ENCODE measurements at places on chromosomes 4 and X.

- DNase-seq, result peak; percentile 70
Observed at GRCh38 chrX:148500423-148501385, at the start of gene AFF2. Gene AFF2 (plus strand): TSS chrX:148500617. CDS start chrX:148501098, 481 bp downstream.

DNA sequence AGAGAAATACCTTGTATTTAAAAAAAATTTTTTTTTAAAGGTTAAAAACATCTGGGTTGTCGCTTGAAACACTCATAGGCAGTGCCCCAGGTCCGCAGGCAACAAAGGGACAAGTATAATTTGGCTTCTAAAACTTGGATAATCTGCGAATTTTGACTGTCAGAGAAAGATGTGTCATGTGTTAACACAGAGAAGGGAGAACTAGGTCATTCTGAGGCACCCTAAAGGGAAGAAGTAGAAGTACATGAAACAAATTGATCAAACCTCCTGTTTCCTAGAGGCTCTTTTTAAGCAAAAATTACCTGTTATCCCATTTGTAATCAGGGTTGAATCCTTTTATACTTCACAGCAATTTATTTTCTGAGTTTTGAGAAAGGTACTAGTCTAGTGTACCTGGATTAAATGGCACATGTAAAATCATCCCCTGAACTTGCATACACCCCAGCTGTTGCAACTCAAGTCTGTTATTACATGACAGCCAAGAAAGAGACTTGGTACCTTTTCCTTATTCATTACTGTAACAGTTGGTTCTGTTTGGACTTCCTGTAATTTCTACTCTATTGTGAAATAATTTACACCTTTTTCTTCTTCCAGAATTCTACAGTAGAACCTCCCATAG, 1.7 kb downstream of the SRD5A3 start:
- DNase-seq, result no peak

DNA sequence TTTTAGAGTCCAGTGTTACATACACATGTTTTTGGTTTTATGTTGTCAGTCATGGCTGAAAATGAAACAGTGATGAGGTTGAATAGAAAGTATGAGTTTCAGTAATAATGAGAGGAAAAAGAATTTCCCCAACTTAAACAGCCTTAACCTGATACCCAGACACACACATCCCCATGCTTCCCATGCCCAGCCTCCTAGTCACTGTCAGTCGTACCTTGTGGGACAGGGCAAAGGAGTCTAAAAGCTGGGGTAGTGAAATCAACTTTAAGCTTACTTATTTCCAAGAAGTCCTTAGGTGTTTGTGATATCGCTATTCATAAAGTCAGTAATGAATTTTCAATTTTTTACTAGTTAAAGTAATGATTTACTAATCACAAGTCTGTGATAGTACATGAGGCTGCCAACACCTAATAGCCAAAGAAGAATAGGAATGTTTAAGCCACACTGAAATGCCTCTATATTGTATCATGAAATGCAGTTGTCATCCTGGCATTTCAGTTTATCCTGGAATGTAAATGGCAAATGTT, 24.3 kb upstream of the GPR34 start:
- DNase-seq, result no peak

- peak; percentile 65 for DNase-seq
Observed at GRCh38 chr4:40980318-40980883, 230.6 kb downstream of the NSUN7 start.

GRCh38 chr4:111494471-111494870, 650.8 kb upstream of the FAM241A start:
- DNase-seq, result no peak

GRCh38 chr4:91837608-91838029, 466.1 kb upstream of the GRID2 start:
- no peak for DNase-seq

DNA sequence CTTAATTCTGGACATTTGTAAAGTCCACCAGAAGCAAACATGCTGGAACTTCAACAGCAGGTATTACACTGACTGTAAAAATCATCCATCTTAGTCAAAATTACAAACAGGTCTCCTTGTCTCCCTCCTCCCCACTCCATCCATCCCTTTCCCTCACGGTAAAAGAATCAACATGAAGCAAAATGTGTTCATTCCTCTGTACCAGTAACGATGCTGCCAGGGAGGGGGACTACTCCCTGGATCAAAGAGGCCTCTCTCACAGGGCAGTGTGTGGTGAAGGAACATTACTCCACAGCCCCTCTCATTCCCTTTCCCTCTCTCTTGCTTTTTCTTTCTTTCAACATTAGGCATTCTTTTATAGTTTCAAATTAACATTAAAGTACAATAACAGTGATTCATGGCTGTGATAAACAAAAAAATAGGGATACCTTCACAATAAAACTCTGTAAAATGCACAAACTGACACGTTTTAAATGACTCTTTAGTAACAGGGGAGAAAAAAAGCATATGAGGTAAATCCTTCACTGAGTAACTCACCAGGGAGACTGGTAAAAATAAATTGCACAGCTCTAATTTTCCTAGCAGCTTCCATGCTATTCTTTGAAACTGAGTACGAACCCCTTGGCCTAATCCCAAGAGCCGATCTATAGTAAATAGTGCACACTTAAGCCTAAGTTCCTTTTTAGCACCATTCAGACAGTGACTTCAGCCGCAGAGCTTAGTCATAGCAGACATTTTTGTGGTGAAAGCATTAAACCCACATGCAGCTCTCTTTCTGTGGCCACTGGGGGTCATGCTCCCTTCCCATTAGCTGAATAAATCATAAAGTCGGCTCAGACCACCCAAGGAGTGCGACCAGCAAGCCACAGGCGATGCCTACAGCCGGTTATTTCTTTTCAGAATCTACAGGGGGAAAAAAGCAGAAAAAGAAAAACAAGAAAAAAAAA, 215.6 kb upstream of the GYPA start:
- peak; percentile 31 for DNase-seq

- no peak for DNase-seq
Observed at GRCh38 chr4:1376391-1376840, 29.4 kb downstream of the UVSSA start.

- no peak for DNase-seq
Observed at GRCh38 chr4:22932326-22932725, 239.6 kb downstream of the GBA3 start.

GRCh38 chr4:184778325-184778724, 44.4 kb upstream of the CENPU start:
- no peak for DNase-seq

GRCh38 chr4:186249785-186250754, 15.9 kb upstream of the F11 start:
- no peak for DNase-seq

DNA sequence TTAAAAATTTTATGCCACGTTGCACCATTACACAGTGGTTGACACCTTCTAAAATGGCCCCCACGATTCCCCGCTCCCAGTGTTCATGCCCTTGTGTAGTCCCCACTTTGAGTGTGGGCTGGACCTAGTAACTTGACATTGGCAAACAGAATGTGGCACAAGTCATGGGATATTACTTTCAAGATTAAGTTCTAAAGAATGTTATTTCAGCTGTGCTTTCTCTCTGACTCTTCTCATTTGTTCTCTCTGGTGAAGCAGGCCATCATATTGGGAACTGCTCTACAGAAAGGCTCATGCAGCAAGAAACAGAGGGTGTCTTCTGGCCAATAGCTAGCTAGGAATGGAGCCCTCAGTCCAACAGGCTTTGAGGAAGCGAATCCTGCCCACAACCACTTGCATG, 67.1 kb downstream of the ATXN3L start:
- DNase-seq, result no peak

GRCh38 chrX:114976292-114976691, 41.1 kb downstream of the IL13RA2 start:
- no peak for DNase-seq

- peak; percentile 52 for DNase-seq
Observed at GRCh38 chr4:165326831-165327210, 648 bp upstream of the MSMO1 start.

- DNase-seq, result no peak
Observed at GRCh38 chr4:28225689-28226353, 1365.2 kb downstream of the STIM2 start.

GRCh38 chr4:38113132-38113531, 152.9 kb downstream of the PTTG2 start:
- DNase-seq, result no peak

- DNase-seq, result no peak
Observed at GRCh38 chr4:112251019-112251643, 19.5 kb downstream of the AP1AR start.

DNA sequence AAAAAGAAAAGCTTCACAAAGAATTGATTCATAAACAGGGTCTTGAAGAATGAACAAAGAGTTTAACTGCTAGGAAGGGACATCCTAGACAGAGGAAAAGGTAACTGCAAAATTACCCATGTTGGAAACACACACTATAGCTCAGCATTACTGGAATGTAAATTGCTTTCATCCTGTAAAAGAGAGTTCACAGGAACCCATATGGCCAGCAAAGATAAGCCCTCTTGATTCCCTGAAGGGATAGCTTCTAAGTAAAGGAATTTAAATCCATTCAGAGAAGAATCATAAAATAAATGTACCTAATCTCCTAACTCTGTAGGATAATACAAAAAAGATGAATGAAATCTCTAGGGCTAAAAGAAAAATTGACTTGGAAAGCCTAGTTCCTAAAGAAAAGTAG, 107.1 kb upstream of the INTU start:
- peak; percentile 20 for DNase-seq

DNA sequence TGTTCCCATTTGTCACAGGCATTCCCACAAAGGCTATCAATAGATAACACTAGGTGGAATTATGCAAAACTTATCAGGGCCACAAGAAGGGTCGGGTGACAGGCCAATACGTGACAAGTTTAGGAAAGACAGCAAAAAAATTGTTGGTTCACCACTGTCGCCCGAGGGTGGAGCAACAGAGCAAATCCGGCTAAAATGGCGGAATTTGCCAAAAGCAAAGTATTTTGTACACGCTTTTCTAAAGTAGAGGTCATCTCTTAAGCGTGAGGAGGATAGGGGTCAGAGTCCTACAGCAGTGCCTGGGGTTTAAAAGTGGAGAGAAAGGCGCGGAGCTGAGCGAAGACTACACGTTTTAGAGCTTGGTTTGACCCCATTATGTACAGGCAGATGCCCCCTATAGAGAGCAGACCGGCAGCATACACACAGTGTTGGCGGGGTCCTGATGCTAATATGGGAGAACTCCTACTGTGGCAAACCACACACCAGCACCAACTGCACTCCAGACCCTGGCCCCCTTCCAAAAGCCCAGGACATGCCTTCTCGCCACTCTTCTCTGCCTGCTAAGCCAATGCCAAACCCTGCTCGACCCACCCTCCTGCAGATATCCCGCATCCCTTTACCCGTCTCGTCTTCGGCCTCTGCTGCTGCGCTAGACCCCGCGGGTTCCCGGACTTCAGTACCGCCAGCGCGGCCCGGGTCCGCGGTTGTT, 733 bp downstream of the CCNA2 start:
- DNase-seq, result peak; percentile 63

DNA sequence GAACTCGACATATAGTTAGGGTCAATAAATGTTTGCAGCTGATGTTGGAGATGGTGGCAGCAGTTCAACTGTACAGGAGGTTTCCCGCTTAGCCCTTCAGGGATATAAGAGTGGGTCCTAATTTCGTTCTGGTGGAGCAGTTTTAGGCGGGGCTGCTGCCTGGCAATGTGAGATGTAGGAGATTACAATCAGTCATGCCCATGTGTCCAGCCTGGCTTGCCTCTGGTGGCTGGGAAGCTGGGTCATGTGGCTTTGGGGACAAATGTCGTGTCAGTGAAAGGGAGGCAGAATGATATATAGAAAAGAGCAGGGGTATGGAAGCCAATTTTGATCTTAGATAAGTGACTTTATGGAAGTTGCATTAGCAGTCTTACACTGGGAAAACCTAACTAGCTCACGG, 129.4 kb downstream of the CLCN4 start:
- no peak for DNase-seq

- no peak for DNase-seq
Observed at GRCh38 chrX:110171442-110171841, 146.4 kb downstream of the AMMECR1 start.

- no peak for DNase-seq
Observed at GRCh38 chr4:98864560-98864959, 64.4 kb downstream of the EIF4E start.

DNA sequence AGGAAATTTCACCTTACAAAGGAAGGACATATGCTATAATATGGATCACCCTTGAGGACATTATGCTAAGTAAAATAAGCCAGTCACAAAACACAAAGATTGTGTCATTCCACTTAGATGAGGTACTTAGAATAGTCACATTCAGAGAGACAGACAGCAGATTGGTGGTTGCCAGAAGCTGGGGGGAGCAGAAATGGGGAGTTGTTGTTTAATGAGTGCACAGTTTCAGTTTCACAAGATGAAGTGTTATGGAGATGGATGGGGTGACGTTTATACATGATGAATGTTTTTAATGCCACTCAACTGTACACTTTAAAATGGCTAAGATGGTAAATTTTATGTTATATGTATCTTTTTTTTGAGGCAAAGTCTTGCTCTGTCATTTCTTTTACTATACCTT, 14.8 kb upstream of the SPON2 start:
- no peak for DNase-seq

GRCh38 chrX:122641136-122641535, 542.9 kb upstream of the GRIA3 start:
- no peak for DNase-seq

DNA sequence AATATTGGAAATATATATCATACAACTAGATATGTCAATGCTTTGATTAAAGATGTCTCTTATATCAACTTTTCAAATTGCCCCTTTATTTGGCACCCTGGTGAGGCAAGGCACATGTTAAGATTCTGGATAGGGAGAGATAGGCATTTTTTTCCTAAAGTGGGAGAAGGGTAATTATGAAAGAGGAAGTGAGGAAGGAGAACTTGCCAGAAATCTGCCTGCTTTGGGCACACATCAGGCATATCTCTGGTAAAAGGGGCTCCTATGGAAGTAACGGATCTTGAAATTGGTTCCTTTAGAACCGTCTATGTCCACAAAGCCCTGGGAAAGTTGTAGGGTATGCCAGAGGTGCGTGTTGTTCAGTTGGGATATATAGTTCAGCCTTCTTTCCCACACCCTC, 5.7 kb downstream of the IL15 start:
- no peak for DNase-seq

DNA sequence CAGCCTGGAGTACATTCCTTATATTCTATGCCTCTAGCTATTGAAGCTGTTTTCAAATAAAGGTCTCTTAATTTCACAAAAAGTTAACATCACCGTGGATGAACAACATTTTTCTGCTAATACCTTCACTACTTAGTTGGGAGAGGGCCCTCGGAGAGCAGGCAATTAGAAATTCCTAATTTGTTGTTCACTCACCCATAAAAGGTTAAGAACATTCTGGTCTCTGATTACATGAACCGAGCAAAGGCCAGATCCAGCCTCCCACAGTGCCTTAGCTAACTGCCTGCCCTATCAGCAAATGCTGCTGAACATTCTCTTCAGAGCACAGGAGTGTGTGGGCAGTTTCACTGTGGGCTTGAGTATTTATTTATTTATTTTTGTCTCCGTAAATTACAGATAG, 36.0 kb upstream of the TTC29 start:
- DNase-seq, result no peak

DNA sequence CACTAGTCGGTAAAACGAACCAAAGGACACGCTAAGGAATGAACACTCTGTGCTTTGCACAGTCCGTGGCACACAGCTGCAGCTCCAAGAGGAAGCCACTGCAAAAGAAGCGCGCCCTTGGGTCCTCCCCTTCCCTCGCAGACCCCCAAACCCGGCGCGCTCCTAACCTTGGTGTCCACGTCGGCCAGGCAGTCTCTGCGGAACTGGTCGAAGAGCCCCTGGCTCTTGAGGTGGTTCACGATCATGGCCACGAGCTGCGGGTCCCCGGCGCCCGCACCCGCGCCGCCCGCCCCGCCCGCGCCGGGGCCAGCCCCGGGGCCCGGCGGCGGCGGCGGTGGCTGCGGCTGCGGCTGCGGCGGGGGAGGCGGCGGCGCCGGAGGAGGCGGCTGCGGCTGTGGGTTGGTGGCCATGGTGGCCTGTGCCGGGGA, 333 bp downstream of the BOD1L1 start:
- DNase-seq, result no peak

GRCh38 chr4:15314974-15315373, 112.9 kb upstream of the C1QTNF7 start:
- no peak for DNase-seq
